SK-MEL-5 (cell line): ENCODE measurements at places on chromosomes 4 and X. TPM values are rescaled to one million over a fixed set of nuclear protein-coding genes. Genes with fewer than 3 reads are reported as not detected.

The CT55 gene
- 5.9 and 7.1 TPM in 2 replicates for total RNA-seq

The CT45A3 gene
- total RNA-seq = 54.6 and 61.6 TPM in 2 replicates

The DCAF4L1 gene
- 0.18 and 0.21 TPM in 2 replicates for total RNA-seq

The TMPRSS11B gene
- total RNA-seq = not detected in 2 replicates
